Effector memory CD8-positive, alpha-beta T cell (primary cell): ENCODE measurements at places on chromosomes 3 and 15.

DNA sequence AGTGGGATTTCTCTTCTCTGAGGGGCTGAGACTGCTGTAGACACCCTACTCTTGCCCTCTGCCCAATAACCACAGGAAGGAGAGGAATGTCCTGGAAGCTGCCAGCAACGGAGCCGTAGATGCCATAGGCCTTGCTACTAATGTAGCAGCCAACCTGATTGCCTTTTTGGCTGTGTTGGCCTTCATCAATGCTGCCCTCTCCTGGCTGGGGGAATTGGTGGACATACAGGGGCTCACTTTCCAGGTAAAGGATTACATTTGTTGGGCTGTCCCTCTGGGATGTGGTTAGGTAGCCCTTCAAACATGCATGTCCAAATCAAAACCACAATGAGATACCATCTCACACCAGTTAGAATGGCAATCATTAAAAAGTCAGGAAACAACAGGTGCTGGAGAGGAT, 16.1 kb downstream of the SLC28A2 start:
- H3K27me3 ChIP-seq: no peaks in the 10 kb centered on the region
- no peaks in the 10 kb centered on the region for H3K36me3 ChIP-seq
- no peak overlapping the region for H3K27ac ChIP-seq

DNA sequence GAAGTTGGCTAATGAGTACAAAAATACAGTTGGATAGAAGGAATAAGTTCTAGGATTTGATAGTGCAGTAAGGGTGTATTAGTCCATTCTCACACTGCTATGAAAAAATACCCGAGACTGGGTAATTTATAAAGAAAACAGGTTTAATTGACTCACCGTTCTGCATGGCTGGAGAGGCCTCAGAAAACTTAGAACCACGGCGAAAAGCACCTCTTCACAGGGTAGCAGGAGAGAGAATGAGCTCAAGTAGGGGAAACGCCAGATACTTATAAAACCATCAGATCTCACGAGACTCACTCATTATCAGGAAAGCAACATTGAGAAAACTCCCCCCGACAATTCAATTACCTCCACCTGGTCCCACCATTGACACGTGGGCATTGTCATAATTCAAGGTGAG, 483.3 kb downstream of the TUSC7 start:
- H3K27ac ChIP-seq: no peak overlapping the region
- no peaks in the 10 kb centered on the region for H3K4me1 ChIP-seq
- no peaks in the 10 kb centered on the region for H3K27me3 ChIP-seq
- DNase-seq: no peak

DNA sequence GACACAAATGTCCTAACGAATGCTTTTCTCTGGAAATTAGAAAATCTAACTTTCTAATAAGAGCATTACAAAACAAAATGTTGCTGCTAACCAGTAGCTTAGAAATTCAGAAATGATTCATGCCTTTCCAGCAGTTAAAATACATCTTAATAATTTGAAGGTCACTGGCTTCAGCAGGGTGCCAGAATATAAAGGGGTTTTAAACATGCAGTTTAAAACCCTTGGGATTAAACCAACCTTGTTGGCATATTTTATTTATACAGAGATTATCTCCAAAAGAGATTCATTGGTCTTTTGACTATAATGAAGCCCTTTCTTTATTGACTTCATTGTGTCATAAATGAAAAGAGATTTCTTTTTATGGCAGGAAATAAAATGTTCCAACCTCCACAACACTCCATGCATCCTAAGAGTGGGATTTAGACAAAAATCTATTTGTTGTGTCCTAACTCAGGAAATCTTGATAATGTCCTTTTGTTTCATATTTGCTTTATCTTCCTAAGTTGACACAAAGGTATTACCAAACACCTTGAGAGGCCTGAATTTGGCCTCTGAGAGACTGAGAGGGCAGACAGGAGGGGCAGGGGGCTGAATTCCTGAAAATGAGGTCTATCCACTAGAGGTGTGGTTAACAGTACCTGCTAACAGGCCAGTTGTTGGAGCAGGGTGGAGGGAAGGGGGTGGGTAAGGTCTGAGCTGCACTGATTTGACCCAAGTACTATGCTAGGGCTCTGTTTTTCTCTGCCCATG, 124.4 kb downstream of the FEZF2 start:
- no peak overlapping the region for H3K27ac ChIP-seq
- H3K4me1 ChIP-seq: no peaks in the 10 kb centered on the region
- DNase-seq: no peak
- H3K4me3 ChIP-seq: no peak overlapping the region
- no peaks in the 10 kb centered on the region for H3K36me3 ChIP-seq

DNA sequence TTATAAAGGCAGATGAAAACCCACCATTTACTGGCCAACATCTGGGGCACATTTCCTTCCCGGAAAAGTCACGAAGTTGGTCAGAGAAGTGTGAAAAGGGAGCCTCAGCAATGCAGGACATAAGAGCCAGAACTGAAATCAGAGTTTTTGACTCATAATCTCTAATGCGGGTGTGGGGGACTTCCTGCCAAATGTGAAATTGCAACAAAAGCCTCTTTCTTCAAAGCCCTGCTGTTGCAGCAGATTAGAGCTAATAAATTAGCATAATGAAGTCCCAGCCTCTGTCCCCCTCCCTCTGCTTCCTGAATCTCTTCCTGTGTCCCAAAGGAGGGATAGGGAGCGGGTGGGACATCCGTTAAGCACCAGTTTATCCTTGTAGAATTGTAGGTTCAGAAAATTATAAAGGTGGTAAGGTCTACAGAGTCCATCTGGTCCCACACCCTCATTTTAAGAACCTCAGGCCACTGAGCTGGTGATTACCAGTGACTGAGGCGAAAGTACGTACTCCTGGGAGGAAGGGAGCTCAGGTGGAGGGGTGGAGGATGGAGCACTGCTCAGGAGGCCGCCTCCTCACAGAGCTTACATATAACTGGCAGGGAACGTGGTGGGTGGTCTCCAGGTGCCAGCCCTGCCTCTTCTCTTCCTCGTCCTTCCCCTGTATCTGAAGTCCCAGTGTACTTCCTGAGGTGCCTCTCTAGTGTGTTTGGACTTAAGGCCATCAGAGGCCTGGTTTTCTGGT, 35.0 kb downstream of the ST6GAL1 start:
- peaks cover 37% of the 10 kb centered on the region for H3K4me1 ChIP-seq
- no peak overlapping the region for H3K4me3 ChIP-seq
- DNase-seq: no peak

DNA sequence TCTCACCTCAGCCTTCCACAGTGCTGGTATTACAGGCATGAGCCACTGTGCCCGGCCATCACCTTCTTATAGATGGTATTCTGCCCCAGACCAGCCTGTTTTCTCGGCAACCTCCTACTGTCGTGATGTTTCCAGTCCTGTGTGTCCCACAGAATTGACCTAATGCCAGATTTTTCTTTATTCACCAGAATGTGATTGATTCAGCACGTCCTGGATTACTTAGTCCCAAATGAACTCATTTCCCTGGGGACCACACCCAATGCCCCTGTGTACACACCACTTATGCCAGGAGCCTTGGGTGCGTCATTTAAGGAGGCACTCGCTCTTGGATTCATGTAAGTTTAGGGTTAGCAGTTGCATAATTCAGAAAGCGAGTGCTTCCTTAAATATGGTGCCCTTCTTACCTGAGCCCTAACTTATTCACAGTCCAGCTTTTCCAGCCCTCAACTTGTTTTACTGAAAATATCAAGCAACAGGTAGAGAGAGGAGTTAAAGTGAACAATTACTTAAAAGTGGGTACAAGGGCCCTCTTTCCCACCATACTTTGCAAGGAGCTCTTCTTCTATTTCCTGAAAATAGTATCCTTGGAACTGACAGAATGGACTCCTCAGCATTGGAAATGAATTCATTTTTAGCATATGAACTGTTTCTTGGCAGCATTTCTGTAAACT, 64.6 kb upstream of the UBE2E1 start:
- DNase-seq: no peak
- no peaks in the 10 kb centered on the region for H3K36me3 ChIP-seq
- H3K27me3 ChIP-seq: no peaks in the 10 kb centered on the region
- H3K4me1 ChIP-seq: peaks cover 8% of the 10 kb centered on the region
- no peak overlapping the region for H3K4me3 ChIP-seq
- H3K27ac ChIP-seq: peak overlapping the region; percentile 59

DNA sequence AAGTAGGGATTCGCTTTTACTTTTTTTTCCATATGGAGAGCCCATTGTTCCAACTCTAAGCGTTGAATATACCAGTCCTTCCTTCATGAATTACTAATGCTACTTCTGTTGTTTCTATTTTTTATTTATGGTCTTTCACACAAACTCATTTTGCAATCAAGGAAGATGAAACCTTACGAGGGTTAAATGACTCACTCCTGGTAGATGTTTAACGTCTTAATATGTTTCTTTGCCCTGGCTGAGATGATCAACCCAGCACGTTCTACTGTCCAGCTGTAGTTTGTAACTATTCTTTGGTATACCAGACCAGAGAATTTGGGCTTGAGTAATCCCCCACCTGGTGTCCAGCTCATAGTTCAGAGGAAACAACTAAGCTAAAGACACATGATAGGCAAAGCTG, 23.1 kb downstream of the CDCP1 start:
- no peak overlapping the region for H3K27ac ChIP-seq
- peaks cover 9% of the 10 kb centered on the region for H3K4me1 ChIP-seq
- H3K36me3 ChIP-seq: no peaks in the 10 kb centered on the region

- H3K4me3 ChIP-seq: no peak overlapping the region
- no peak overlapping the region for H3K27ac ChIP-seq
- peaks cover 9% of the 10 kb centered on the region for H3K4me1 ChIP-seq
- DNase-seq: no peak
- H3K27me3 ChIP-seq: peaks cover 11% of the 10 kb centered on the region
- H3K36me3 ChIP-seq: no peaks in the 10 kb centered on the region
Measured at GRCh38 chr3:69332934-69333333, 53.0 kb downstream of the FRMD4B start.

- no peak overlapping the region for H3K4me3 ChIP-seq
- H3K4me1 ChIP-seq: no peaks in the 10 kb centered on the region
- no peak for DNase-seq
- no peaks in the 10 kb centered on the region for H3K36me3 ChIP-seq
- H3K27me3 ChIP-seq: peaks cover 36% of the 10 kb centered on the region
Measured at GRCh38 chr3:44326515-44326914, 12.1 kb upstream of the TCAIM start.

DNA sequence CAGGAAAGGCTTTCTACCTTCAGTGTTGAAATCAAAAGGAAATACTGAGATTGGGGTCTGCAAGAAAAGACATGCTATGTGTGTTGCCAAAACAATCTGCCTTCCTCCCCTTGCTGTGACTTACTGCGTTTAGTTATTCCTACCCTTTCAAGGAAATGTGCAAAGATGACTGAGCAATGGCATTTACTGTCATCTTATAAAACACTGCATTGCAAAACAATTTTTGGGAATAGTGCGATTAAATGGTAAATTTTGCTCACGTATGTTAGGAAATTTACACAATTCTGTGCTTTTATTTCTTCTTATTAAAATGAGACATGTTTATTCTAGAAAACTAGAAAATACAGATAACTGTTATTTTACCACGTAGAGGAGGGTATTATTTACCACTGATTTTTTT, 45.8 kb downstream of the PDE8A start:
- no peak overlapping the region for H3K27ac ChIP-seq
- no peaks in the 10 kb centered on the region for H3K27me3 ChIP-seq
- no peak overlapping the region for H3K4me3 ChIP-seq
- H3K4me1 ChIP-seq: peaks cover 47% of the 10 kb centered on the region
- H3K36me3 ChIP-seq: peaks cover 5% of the 10 kb centered on the region

DNA sequence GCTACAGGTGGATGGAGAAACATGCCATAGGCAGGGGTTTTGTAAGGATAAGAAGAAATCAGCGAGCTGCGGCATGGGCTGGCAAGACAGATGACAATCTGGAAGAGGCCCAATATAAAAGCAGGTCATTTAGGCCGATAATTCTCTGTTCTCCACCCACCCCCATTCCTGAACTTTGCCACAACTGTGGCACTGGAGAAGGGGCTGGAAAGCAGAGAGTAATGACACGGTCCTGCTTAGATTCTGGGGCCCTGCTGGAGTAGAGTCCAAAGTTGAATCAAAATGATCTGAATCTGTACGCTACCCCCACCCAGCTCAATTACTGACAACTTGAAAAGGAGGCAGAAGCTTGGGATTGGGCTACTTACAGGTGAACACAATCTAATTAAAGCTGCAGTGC, 18.4 kb upstream of the BUB1B start:
- H3K4me1 ChIP-seq: no peaks in the 10 kb centered on the region
- no peaks in the 10 kb centered on the region for H3K27me3 ChIP-seq
- no peak overlapping the region for H3K4me3 ChIP-seq
- H3K36me3 ChIP-seq: no peaks in the 10 kb centered on the region

- H3K36me3 ChIP-seq: no peaks in the 10 kb centered on the region
- no peaks in the 10 kb centered on the region for H3K27me3 ChIP-seq
- H3K4me1 ChIP-seq: no peaks in the 10 kb centered on the region
- H3K27ac ChIP-seq: no peak overlapping the region
- H3K4me3 ChIP-seq: no peak overlapping the region
Measured at GRCh38 chr3:62951037-62951613, 75.9 kb upstream of the CADPS start.

DNA sequence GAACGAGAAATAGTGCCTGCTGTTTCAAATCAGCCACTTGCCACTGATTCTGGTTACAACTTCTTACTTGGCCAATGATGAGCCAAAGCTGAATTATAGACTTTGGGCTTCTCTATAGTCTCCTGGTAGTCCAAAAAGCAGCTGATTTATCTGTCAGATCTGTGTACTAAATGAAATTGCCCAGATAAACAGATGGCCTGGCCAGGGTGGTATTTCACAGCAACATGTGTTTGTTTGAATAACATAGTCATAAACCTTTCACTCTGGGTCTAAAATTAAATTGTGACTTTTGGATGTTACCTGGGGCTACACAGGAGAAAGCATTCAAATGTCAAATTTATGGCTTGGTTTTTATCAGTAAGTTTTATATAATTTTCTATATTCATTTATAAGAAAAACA, 147.0 kb downstream of the NECTIN3 start:
- no peak overlapping the region for H3K4me3 ChIP-seq
- DNase-seq: no peak
- no peak overlapping the region for H3K27ac ChIP-seq
- no peaks in the 10 kb centered on the region for H3K27me3 ChIP-seq

- H3K4me3 ChIP-seq: no peak overlapping the region
- no peaks in the 10 kb centered on the region for H3K27me3 ChIP-seq
- DNase-seq: peak; percentile 70
- peaks cover 12% of the 10 kb centered on the region for H3K4me1 ChIP-seq
- peaks cover 5% of the 10 kb centered on the region for H3K36me3 ChIP-seq
- H3K27ac ChIP-seq: no peak overlapping the region
Measured at GRCh38 chr3:15557511-15557946, 36.0 kb upstream of the COLQ start.

GRCh38 chr15:63135804-63136203, 14.1 kb downstream of the LACTB start:
- H3K27ac ChIP-seq: no peak overlapping the region
- H3K27me3 ChIP-seq: no peaks in the 10 kb centered on the region
- DNase-seq: no peak
- no peaks in the 10 kb centered on the region for H3K4me1 ChIP-seq
- no peak overlapping the region for H3K4me3 ChIP-seq
